ENCODE measurements at places on chromosomes 11 and 22.

GRCh38 chr11:10314199-10315072 is 9.6 kb downstream of the ADM start:
- DNase-seq: no peak

DNA sequence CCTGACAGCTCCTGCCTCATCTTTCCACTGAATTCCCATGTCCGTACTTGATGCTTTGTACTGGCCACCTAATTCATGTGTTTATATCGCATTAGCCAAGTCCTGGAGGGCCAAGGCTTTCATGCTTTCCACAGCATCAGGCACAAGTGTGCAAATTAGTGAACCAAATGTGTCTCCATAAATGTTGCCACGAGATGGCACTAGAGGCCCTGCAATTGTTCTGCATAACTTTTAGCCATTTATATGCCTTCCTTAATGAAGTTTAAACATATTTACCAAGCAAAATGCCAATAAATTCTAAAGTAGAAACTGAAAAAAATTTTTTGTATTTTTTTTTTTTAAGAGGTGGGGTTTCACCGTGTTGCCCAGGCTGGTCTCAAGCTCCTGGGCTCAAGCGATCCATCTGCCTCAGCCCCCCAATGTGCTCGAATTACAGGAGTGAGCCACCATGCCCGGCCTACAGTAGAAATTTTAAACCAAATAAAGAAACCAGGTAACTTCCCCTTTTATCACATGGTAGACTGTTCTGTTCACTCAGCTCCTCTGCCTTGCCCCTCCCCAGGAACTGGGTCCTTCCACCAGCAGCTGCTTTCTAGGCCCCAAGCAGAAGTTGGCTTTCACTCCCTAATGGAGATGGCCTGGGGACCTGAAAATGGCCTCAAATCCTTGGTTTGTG is 20.8 kb upstream of the IL18BP start:
- DNase-seq: peak; percentile 20

DNA sequence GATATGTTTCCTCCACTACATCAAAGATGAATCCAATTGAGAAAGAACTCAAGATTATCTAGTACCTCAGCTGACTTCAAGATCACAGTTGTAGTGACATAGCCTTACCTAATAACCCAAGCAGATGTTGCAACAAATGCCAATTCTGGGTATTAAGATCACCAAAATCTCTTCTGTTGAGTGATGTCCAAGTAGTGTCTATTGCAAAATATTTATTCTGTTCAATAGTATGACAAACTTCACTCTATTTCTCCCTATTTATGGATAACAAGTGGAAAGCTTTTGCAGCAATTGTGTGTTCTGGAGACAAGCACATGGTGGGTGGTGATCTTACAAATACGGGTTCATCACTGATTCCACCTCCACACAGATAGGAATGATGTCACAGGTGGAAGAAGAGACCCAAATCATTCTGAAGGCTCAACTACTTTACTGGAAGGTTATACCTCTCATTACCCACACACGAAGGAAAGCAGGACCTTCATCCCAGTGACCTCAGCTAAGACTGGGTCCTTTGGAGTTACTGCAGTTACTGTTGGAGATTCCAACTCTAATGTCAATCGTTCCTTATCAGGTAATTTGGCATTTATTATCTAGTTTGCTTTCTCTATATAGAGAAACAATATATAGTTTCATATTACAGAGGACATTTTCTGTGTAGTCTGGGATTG is 72.0 kb downstream of the CD44 start:
- no peak for DNase-seq

- DNase-seq: no peak
These were observed 98.7 kb downstream of the MORC2 start for GRCh38 chr22:30869667-30870395.

DNA sequence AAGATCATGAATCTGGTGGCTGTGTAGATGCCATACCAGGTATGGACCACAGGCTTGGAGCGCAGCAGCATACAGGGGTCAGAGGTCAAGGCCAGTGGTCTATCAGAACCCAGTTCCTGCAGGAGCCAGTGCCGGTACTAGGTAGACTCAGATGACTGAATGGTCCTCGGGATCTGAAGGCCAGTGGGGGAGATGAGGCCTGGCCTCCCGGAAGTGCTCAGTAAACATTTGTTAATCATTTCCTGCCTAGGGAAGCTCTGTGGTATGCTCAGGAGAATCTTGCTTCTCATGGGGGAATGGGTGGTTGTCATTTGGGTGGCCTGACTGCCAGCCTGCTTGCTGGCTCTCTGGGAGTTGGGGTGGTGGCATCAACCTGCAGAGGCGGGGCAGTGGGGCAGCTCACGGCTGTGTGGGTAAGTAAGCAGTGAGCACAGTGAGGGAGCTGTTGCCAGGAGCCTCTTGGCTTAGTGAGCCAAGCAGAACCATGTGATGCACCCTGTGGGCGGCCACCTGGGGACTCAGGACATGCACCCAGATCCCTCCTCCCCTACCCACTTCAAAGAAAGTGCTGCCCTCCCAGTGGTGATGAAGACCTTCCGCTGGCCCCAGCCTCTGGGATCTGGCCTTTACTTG is 33.0 kb downstream of the PTPRJ start:
- DNase-seq: no peak

DNA sequence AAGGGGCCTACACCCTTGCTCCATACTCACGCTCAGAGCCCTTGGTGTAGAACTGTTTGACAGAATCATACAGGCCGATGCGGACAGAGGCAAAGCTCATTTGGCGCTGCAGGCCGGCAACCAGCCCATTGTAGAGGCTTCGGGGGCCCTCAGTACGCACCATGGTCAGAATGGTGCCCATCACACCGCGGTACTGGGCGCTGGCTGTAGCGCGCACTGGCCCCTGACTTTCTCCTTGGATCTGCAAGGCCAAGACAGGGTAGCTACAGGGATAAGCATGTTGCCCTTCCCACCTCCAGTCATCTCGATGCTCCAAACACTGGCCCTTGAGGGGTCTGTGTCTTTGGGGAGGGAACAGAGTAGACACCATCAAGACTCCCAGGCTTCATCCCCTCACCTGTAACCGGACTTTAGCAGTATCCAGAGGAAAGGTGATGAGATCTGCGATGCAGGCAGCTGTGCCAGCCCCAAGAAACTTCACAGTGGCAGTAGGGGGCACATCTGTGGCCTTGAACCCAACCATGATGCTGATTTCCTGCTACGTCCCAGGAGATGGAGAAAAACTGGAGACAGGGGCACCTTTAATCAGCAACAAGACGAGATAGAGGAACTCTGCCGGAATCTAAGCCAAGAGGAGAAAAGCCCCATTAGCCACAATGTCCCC is 4.7 kb downstream of the UCP2 start:
- DNase-seq: no peak

GRCh38 chr22:49334449-49334789 is 493.3 kb downstream of the BRD1 start:
- DNase-seq: no peak

DNA sequence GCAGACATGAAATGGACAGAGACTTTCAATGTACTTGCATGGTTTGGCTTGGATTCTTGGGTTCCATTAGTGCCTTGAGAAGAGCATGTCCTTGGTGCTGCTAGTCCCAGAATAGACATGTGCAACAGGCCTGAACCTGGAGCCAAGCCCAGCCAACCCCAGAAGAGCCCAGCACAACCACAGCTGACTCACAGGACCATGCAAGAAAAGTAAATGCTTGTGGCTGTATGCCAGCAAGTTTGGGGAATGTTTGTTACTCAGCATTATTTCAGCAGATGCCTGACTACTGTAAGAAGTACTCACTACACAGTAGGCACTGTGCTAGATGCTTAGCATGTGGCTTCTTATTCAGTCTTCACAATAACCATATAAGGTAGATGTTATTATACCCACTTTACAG is 39.2 kb upstream of the HMGXB4 start:
- no peak for DNase-seq

GRCh38 chr22:45704648-45705047 is 33.0 kb downstream of the ATXN10 start:
- no peak for DNase-seq

GRCh38 chr11:112665291-112665690 is 295.9 kb upstream of the NCAM1 start:
- no peak for DNase-seq

DNA sequence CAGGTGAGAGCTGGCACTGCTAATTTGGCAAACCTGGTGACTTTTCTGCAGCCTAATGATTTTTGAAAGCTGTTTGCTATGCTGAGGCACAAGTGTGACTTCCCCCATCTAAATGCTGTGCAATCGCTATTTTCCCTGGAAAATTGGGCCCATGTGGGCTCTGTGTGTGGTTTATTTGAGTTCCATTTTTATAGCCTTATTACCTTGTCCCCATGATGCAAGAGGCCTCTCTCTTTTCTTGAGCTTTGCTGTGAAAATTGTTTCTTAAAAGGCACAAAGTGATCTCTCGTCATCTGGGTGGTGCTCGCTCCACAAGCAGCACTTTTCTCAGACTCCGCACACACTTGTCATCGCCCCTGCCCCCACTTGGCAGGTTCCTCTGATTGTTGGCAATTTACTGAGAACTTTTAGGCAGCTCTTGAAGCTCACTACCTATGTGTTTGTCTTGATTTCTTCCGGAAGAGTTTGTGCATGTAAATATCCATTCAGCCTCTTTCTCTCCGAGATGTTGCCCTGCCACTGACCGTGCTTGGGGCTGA is 24.9 kb downstream of the BMAL1 start:
- no peak for DNase-seq

GRCh38 chr11:877565-877964 is 33.0 kb downstream of the CHID1 start:
- DNase-seq: no peak

DNA sequence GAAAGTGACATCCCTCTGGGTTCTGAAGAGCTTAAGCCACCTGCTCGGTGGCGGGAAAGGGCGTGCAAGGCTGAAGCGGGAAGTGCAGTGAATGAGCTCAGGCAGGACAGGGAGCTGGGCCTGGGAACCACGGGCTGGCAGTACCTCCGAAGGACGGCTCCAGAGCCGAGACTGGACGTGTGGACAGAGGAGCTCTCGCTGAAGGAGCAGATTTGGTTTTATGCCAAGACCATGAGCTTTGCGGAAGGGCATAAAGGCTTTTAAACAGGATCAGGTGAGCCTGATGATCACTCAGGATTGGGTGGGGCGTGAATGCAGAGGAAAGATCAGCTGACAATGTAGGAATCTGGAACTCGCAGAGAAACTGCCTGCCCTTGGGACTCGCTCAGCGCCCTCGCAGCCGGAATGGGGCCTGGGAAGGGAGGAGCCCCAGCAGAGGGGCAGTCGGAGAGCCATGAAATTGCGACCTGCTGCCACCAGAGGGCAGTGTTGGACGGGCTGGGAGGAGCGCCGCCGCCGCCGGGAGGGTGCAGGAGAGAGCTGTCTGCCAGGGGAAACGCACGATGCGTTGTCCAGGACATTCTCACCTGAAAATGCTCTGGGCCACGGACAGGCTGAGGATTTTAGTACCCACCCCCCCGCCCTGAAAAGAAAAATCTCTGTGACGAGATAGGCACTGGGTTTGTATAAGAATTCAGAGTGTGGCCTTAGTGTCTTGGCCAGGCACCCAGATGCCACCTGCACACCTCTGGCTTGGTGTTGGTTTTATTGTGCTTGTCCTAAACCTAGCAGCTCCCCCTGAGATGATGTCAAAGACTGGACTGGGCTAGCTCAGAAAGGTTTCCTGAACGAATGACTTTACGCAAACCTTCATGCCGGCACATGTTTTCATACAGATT is 324.4 kb downstream of the NTM start:
- DNase-seq: peak; percentile 39

DNA sequence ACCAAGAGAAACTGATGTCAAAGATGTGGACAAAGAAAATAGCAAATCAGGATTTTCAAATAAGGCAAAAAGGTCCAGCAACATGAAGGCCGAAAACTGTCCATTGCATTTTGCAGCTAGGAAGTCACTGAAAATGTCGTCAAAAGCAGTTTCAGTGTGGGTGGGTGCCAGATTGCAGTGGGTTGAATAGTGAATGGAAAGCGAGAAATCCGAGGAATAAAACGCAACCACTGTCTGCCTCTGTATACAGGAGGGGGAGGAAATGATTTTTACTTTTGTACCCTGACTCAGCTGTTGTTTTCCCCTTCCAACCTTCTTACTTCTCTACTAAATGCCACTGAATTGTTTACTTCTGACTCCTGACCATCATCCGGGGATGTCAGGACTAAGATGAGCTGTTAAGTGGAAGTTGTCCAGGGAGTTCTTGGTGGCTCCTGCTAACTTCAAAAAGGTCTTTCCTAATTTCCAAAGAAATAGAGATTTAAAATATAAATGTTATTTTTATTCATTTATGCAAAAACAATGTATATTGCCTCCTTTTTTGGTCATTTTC is 64.9 kb upstream of the BIRC3 start:
- no peak for DNase-seq

GRCh38 chr11:86938900-86939880 is 16.0 kb downstream of the FZD4 start:
- no peak for DNase-seq

GRCh38 chr22:30267382-30268302 is 991 bp upstream of the OSM start:
- no peak for DNase-seq

DNA sequence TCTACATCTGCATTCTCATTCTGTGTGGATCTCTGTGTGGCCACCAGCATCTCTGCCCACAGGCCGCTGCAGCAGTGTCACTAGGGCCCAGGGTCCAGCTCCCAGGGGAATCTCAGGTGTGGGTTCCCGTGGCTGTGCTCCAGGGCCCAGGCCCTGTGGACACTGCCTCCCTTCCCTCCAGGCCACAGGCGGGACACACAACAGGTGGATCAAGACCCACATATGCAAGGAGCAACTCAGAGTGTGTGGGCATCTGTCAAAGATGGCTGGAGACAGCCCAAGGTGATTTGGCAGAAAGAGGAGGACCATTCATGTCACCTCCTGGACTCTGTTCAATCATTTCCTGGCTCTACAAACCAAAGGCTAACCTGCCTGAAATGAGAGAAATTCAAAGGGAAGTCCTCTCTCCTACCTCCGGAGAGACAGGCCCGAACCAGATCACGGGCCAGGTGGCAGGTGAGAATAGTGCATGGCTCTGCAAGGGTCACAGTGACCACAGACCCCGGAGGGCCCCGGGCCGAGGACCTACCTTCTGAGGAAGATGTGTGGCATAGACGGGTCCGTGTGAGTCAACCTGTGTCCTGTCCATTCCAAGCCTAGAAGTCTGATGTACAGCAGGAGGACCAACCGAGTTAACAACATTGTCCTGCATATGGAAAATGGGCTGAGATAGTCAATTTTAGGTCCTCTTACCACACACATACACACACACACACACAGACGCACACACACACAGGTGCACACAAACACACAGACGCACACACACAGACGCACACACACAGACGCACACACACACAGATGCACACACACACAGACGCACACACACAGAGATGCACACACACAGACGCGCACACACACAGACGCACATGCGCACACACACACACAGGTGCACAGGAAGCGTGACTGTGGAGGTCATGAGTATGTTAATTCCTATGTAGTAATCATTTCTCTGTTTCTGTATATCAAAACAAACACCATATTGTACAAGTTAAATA is 1068.5 kb downstream of the BRD1 start:
- DNase-seq: no peak

All from AG09319 (cell line).